ENCODE measurements at places on chromosomes 13 and 19.
A peak's percentile ranks its signal among the peaks of the same experiment; 100 is the strongest.

- no peak for DNase-seq
Measured at GRCh38 chr13:26571518-26571917, 14.0 kb downstream of the WASF3 start.

DNA sequence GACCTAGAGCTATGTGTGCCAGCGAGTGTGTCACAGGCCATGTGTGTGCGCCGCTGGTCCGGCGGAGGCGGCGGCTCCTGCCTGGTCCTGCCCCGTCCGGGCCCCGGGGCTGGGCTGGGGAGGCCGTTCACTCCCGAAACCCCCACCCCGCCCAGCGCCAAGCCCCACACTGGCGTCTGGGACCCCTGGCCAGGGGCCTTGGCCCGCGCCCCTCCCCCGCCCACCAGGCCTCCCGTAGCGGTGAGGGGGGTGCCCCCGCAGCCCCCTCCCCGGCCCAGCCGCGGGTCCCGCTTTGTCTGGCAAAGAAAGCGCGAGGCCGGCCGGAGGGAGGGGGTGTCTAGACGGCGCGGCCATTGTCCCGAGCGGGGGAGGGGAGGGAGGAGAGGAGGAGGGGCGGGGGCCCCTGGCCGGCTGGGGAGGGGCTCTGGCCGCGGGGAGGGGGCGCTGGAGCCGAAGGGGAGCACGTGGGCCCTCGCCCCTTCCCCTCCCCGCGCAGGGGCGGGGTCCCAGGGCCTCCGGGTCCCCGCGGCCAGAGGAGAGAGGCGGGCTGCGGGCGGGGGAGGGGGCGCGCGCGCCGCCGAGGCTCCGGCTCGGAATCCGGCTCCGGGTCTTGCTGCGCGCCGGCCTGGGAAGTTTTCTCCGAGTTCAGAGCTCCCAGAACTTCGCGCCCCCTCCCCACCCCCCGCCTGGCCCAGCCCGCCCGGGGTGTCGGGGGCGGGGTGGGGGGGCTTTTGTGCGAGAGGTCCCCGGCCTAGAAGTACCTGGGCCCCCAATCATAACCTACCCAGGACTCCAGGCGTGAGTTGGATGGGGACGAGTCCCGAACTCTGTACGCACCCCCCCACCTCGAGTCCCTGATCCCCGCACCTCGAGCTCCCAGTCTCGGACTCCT is 888 bp downstream of the NOTCH3 start:
- no peak for DNase-seq

DNA sequence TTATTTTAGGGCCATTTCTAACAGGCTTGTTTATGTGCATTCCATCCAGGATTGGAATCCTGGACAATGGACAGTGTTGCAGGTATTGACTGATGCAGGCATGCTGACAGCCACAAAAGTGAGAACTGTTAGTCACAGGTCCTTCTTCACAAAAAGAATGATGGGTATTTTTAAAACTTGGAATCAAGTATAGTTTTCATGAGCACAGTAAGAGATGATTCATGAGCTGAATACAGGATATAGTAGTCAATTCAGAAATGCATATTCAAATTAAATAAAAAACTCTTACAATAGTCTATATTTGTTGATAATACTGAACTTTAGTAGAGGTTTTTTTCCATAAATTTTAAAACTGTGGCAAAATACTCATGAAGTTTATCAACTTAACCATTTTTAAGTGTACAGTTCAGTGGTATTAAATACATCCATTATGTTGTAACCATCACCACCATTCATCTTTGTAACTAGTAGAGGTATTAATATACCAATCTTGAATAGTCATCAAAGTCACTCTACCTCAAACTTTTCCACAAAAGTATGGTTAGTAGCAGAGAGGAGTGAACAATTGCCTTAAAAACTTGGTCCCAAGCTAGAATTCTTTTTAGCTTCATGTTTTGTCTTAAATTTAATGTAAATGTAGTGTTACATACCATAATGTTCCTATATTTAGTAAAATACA is 79.5 kb downstream of the KCNRG start:
- DNase-seq: no peak

DNA sequence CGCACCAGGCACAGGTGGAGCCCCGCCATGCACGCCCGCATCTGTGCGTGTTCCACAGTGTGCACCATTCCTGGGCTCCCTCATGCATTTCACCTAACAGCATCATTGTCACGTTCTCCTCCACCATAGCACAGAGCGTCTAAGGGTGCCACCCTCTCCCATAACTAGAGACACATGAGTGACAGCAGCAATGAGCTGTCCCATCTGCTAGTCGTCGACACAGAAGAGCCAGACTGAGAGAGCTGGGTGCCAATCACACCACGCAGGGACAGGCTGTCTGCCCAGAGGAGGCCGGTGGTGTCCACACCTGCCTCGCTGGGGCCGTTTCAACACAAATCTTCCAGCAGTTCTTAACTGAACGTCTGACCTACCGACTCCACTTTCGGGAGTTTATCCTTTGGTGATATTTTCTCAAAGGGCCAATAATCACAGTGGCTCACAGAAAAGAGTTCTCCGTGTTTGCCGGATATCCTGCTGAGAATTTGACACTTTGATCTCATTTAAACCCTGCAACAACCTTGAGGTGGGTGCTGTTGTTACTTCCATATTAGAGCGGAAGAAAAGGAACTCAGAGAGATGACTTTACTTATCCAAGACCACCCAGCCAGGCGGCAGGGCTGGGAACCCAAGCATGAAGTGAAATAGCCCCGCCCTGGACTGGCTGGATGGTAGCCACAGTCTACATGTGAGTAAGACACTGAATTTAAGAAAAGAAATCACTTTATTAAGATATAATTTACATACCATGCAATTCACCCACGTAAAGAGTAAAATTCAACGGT is 16.2 kb downstream of the CLEC11A start:
- no peak for DNase-seq

GRCh38 chr19:29483641-29483920 is 42.2 kb upstream of the VSTM2B start:
- no peak for DNase-seq

DNA sequence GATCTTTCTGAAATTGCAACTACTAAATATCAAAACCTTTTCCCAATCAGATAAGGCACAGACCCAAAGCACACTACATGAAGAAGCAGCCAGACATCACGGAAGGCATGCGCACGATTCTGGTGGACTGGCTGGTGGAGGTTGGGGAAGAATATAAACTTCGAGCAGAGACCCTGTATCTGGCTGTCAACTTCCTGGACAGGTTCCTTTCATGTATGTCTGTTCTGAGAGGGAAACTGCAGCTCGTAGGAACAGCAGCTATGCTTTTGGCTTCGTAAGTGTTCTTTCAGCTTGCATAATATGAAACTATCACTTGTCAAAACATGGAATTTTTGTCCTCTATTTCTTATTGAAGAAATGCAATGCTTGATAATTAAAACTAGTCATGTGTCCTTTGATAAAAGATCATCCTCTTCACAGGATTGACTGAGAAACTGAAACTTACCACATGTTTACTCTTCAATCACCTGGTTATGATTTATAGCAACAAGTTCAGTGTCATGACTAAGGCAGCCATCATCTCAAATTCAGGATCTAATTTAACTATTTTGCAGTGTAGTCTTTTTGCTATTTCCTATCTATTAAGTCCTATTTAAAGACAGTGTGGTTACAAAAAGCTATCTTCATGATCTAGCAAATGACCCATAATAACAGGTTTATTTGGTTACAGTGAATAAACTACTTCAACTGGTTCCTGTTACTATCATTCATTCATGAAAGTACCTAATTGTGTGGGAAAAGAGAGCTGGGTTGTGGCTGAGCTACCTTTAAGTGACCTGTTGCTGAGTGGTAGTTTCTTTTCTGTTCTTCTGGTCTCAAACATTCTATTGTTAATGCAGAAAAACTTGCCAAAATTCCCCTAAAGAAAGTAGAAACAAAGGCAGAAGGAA is 6.5 kb downstream of the CCNA1 start:
- no peak for DNase-seq

- no peak for DNase-seq
Measured at GRCh38 chr13:32414580-32414979, 13.3 kb downstream of the N4BP2L1 start.

DNA sequence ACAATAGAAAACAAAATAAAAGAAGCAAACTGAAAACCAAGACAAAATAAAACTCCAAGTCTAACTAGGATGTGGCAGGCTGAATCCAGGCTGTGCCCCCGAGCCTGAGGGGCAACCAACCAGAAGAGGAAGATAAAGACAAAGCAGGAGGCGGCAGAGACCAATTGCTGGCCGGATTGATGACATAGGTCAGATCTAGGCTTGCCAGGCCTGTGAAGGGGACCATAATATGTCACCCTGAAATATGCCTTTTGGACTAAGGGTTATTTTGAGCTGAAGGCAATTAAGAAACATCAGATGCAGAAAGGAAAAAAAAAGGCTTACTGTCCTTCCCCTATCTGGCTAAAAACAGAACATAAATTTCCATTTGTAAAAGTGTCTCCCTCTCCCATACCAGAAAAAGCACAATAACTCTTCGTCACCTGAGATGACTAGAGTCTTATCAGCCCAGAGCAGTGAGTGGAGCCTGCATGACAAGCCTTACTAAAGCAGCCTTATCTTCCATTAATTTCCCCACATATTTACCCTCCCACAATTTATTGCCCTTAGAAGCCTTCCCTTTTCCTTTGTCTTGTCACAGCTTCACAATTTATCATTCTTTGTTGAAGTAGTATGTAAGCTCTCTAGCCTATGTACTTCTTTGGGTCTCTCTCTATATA is 22.8 kb downstream of the ATP8A2 start:
- DNase-seq: no peak

- no peak for DNase-seq
Measured at GRCh38 chr13:30714629-30715371, 20.5 kb upstream of the ALOX5AP start.

GRCh38 chr13:73767747-73768315 is 366.4 kb downstream of the KLF12 start:
- DNase-seq: no peak

DNA sequence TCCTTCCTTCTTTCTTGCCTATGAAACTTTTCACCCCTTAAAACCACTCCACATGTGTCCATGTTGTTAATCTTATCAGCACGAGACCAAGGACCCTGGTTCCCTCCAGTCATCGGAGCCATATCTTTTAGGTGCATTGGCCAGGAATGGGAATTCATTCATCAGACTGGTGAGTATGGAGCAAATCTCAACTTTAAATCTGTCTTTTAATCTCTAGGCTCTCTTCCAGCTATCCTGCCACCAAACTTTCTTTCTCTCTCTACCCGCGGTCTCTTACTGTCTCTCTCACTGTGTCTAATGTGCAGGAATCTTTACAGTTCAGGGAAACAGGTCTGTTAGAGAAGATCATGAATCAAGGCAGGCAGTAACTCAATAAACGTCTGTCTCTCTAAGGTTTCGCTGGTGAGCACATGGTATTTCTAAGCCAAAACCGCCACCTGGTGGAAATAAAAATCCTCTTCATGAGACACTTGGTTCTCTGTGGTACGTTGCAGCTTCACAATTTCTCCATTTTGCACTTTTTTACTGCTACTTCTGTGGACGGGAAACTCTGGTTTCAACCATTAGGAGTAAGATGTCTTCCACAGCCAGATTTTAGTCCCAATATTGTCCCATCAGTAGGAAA is 16.1 kb downstream of the LGALS16 start:
- DNase-seq: peak; percentile 3

DNA sequence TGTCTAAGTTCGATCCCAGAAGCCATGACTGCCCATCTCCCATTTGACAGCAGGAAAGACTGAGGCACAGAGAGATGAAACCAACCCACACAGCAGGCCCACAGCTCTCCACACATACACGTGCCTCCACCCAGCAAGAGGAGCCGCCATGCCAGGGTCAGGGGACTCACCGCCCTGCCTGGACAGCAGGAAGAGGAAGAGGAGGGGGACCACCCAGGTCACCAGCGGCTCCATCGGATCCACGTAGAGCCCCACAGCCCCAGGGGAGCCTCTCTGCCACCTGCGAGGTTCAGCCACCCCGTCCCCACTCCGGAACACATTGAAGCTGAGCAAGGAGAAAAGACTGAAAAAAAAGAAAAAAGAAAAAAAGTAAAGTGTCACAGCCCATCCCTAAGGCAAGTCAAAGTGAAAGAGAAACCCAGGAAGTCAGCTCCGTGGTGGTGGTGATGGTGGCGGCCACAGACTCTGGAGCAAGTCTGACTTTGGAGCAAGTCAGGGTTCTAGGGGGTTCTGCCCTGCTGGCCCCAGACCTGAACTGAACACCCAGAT is at the start of gene IL12RB1:
Gene IL12RB1 (minus strand): TSS at position 345 of the 549 bp plus-strand sequence. CDS start 111 bp downstream, at position 234.
- DNase-seq: no peak

DNA sequence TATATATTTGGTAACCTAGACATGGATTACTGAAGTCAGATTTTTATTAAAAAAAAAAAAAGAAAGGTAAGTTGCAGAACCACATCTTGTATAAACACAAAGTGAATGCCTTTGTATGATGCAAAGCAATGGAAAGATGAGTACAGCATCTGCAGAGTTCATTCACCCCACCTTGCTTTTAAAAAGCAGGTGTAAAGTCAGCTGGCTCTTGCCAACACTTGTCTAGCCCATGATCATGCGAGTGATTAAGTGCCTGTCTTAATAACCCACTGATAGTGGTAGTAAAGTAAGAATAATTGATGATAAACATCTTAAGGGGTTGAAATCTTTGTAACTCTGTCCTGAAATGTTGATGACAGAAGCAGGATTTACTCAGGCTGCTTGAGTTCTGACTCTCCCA is 710.4 kb downstream of the EFNB2 start:
- no peak for DNase-seq

- DNase-seq: no peak
Measured at GRCh38 chr19:2012941-2013682, 2.4 kb downstream of the BTBD2 start.

- no peak for DNase-seq
Measured at GRCh38 chr13:37617173-37617572, 18.6 kb upstream of the POSTN start.

DNA sequence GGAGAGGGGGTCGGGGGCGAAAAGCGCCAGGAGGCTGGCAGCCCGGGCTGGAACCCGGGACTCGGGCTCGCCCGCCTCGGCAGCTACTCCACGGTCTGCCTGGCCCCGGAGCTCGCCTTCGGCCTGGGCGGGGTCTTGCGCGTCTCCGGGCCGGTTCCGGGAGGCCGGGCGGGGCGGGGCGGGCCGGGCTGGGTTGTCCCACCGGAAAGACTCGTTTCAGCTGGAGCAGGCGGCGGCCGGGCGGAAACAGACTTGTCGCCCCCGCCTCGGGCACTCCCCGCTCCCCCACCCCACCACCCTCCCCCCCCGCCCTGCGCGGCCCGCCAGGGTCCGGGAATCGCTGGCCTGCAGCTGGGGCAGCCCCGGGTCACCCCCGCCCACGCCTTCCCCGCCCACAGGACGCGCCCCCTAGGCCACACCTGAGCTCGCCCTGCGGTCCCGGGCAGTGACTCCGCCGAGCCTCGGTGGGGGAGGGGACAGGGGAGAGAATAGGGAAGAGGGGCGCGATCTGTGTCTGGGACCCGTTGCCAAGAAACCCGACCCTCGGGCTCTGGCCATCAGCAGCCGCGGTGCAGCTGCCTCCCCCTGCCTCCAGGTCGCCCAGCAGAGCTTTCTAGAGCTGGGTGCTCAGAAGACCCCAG is 109.4 kb downstream of the KCTD15 start:
- no peak for DNase-seq

GRCh38 chr13:42720113-42720857 is 61.1 kb upstream of the FAM216B start:
- no peak for DNase-seq

All from C1 segment of cervical spinal cord (tissue), 14 donors.